ENCODE measurements at places on chromosomes 1 and 21.
A peak's percentile ranks its signal among the peaks of the same experiment; 100 is the strongest.

DNA sequence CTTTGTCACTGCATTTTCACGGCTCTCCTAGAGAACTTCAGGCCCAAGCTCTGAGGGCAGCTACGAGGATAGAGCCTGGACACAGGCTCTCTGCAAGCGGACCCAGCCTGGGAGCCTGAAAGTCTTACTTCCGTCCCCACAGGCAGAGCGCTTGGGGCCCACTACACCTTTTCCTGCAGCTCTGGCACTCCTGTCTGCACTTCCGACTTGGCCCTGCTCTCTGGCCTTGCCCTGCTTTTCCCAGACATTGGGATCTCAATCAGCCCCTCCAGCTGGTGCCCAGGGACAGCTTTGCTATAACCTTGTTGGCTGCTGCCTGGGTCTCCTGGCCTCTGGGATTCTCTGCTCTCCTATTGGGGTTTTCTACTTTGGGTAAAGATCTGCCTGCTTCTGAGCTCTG lies 27.6 kb downstream of the WNT4 start:
- no peak for DNase-seq

GRCh38 chr21:44049182-44049581 lies 37.1 kb downstream of the TRAPPC10 start:
- no peak for DNase-seq

DNA sequence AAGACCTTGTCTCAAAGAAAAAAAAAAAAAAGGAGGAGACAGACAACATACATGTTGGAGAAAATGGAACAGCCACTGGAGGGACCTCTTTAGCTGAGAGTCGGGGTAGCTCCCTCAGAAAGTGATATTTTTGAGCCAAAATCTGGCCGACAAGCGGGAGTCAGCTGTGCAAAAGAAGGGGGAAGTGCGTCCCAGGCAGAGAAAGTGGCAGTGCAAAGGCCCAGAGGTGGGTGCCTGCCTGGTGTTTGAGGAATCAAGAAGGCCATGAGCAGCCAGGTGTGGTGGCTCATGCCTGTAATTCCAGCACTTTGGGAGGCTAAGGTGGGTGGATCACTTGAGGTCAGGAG lies 6.1 kb upstream of the CROCC start:
- DNase-seq: peak; percentile 67

- DNase-seq: no peak
Measured at GRCh38 chr1:205582046-205582445, 49.8 kb downstream of the ELK4 start.

DNA sequence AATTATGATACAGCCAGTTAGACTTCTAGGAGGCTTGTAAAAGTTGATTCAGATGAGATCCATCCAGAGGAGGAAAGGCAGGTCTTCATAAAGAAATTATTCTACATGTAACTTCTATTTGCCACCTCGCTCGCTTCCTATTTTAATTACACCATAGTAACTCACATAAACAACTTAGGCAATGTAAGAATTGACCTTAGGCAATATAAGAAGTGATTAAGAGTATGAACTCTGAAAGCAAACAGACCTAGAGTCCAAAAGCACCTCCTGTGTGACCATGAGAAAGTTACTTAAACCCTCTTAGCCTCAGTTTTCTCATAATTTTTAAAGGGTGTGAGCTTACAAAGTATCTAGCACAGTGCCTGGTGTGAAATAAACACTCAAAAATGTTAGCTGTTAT lies 192.7 kb upstream of the NFIA start:
- DNase-seq: no peak

- peak; percentile 23 for DNase-seq
Measured at GRCh38 chr1:212301580-212301979, 16.4 kb downstream of the PPP2R5A start.

- peak; percentile 73 for DNase-seq
Measured at GRCh38 chr1:180898441-180899219, 14.1 kb upstream of the KIAA1614 start.

DNA sequence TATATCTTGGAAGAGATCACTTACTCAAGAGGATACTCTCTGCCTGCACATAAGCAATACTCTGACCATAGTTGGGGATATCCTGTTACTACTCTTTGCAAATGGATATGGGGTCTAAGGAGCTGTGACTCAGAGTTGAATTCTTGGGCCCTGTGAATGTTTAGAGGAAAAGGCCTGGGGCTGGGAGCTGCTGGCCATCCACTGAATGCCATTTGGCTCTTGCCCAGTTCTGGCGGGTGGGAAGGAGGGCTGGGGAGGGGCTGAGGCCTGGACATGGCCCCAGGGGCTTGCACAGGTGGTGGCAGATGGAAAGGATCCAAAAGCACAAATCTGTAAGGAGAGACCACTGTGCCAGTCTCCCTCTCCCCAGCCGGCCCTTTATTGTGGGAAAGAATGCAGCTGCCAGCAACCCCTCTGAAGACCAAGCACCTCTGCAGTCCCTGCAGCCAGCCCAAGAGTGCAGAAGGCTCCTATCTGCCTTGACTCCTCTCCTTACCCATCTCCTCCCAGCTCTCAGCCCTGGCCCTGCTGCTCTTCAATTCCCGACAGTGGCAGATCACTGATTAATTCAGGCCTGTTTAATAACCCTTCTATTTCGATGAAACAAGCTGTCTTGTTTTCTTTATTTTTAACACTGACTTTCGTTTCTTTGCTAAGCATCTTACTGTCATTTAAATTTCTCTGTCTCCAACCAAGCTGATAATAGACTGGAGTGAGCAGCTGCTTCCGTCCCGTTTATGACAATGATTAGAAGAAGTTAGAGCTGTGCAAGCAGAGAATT lies 12.1 kb downstream of the PLXNA2 start:
- DNase-seq: peak; percentile 56

GRCh38 chr1:205335692-205336091 lies 14.1 kb upstream of the NUAK2 start:
- peak; percentile 91 for DNase-seq

GRCh38 chr1:152899883-152900282 lies 8.5 kb upstream of the IVL start:
- no peak for DNase-seq

DNA sequence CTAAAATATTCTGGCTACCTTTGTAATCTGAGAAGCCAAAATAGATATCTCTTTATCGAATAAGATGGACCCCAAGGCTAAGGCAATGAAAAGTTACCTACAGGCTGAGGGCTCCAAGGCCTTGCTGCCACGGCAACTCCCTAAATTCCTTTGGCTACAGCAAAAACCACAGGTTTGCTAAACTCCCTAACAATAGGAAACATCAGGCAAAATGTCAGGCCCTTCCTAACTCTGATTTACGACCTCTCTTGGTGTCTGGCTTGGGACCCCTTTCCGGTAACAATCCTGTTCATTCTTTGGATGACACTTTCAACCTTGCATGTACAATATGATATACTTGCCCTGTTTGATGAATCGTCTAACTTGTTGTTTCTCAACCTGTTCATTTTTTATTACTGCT lies 11.3 kb upstream of the OR2T8 start:
- no peak for DNase-seq

DNA sequence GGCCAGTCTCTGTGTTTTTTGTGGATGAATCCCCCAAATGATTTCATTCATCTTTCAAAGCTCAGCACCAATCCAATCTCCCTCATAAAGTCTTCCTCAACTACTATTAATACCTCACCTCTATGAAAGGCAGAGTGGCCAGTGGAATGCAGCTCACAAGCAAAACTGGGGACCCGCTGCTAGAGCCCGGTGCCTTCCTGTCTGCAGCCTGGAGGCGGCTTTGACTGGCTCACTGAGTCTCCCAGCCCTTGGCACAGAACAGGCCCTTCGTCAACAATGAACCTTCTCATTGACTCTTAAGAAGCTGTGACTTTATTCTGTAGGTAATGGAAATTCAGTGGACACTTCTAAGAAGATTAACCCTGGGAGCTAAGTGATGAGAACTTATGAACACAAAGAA lies 86.8 kb upstream of the RAB4A start:
- no peak for DNase-seq

DNA sequence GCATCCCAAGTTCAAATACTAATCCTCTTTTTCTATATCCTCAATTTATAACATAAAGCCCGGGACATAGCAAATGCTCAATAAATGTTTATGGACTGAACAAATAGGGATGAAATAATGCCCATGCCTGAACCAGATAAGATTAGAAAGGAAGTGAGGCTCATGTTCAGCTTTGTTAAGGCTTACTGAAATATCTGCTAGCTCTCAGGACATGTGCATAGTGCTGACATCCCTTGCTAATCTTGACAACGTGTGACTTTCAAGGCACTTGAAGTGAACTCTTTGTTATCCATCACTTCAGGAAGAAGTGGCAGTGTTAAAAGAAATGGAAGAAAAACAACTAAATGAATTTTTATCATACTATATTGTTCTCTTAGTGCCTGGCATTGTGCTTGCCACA lies 260.3 kb upstream of the SGIP1 start:
- no peak for DNase-seq

GRCh38 chr1:51172811-51173210 lies 63.3 kb upstream of the RNF11 start:
- DNase-seq: no peak

DNA sequence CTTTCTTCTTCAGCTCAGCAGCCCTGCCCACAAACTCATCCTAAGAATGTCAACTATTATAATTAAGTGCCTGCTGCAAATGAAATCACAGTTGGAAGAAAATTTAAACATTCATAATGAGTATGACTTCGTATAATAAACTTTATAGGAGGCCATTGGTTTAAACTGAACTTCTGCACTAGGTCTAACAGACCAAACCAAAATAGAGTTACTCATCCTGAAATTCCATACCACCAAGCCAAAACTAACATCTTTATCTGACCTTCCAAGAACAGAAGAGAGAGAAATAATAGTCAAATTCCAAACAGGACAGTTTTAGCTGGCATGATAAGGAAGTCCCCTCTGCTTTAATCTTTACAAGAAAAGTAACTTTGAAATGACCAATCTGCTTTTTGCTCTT lies 472.4 kb upstream of the PRMT6 start:
- DNase-seq: no peak

DNA sequence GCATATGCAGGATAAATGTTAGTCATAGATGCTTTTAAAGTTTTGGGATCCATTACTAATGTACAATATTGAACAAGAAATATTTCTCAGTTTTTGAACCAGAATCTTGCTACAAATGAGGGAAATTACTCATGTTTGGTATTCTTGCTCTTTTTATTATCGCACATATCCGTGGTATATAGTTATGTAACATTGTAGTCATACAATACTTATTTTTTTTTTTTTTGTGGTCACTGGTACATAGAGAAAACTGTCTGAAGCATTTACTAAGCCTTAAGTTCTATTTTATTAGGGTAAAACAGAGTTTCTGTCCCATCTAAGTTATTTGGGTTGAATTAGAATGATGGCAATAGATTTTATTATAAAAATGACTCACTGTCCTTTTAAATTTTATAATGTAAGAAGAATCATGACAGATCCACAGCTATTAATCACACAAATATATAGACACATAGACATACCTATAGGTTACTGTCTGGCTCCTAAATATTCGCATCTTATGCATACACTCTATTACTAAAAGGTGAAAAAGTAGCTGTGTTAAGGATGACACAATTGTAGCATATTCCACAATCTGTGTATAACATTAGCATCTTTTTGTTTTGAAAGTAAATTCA lies 18.0 kb upstream of the PRKAA2 start:
- no peak for DNase-seq

DNA sequence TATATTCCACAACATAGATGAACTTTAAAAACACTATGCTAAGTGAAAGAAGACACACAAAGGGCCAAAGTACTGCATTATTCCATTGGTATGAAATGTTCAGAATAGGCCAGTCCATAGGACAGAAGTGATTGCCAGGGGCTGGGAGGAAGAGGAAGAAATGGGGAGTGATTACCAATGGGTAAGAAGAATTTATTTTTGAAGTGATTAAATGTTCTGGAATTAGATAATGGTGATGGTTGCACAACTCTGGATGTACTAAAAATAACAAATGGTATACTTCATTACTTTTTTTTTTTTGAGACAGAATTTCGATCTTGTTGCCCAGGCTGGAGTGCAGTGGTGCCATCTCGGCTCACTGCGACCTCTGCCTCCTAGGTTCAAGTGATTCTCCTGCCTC lies 61.7 kb downstream of the CHD5 start:
- no peak for DNase-seq

DNA sequence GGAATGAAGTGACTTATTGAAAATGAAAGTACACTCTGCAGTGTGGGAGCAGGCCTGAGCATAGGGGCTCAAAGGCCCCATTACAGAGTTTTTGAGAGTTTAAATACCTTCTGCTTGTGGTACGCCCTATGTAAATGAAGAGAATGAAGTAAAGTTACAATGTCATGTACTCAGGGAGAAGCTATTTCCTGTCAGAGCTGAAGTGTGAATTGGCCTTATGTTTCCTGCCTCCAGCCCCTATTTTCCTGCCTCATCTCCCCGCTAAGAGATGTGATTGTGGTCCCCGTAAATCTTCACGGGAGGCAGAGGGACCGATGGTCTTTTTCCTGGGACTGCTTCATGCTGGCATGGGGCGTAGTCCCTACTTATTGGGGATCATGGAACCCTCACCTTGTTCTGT lies 2.5 kb upstream of the ZNF683 start:
- DNase-seq: no peak

- DNase-seq: no peak
Measured at GRCh38 chr1:22291494-22291893, 148.6 kb upstream of the WNT4 start.

GRCh38 chr21:39882151-39882838 lies 15.1 kb downstream of the PCP4 start:
- DNase-seq: no peak

DNA sequence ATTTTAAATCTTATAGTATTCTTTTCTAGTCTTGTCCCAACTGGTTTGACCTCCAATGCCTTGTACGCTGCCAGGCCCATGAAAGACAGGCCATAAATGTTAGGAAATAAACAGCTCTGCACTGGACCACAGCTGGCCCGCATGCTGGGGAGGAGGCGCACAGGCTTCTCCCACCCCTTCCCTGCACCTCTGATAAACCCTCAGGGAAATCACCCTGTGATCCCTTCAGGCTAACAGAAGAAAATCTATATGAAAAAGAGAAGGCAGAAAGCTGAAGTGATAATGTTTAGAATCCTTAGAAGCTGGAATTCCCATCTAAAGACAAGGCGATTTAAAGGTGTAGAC lies 41.5 kb downstream of the COLGALT2 start:
- no peak for DNase-seq

- no peak for DNase-seq
Measured at GRCh38 chr1:226255380-226255779, 31.9 kb downstream of the MIXL1 start.

- DNase-seq: peak; percentile 34
Measured at GRCh38 chr1:94579876-94580294, 38.3 kb upstream of the F3 start.

DNA sequence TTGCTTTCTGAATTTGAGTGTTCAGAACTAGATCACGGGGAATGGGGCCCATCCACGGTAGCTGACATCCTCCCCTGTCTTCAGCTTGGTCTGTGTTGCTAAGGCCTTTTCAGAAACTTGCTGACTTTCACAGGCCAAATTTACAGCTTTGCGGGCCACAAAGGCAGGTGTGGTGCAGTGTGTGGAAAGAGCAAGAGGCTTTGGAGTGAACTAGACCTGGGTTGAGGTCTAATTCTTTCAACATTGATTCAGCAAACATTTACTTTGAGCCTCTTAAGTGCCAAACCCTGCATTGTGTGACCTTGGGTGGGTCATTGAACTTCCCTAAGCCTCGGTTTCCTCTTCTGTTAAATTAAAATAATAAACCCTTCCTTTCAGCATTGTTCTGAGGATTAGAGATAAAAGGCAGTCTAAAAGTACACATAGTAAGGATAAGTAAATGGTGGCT lies 24.3 kb downstream of the STPG1 start:
- DNase-seq: no peak

GRCh38 chr21:16422702-16423101 lies 692.9 kb downstream of the USP25 start:
- DNase-seq: no peak

GRCh38 chr21:35868005-35868868 lies 192.1 kb downstream of the SETD4 start:
- DNase-seq: no peak
